Hypothalamus (tissue), 51 donors: ENCODE measurements at places on chromosomes 12 and 14.

DNA sequence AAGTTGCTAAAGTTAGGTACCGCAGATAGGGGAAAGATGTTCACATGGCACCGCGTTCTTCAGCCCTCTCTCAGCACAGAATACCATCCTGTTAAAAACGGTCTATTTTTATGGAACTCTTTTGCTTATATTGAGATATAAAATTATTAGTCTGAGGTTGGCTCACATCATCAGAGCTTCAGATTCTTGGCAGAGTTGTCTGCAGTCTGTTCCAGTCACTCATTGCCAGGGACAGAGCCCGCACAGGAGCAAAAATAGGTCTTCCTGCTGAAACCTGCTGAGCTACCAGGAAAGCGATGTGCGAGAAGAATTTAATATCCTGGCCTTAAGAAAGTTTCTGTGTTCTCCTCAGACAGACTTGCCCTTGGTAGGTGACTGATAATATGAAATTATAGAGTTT lies 249.8 kb downstream of the VRK1 start:
- no peak for DNase-seq

- no peak for DNase-seq
Observed at GRCh38 chr14:85531141-85531586, 1.2 kb downstream of the FLRT2 start.

GRCh38 chr12:119902084-119902509 lies 25.0 kb upstream of the CIT start:
- no peak for DNase-seq

- DNase-seq, result no peak
Observed at GRCh38 chr12:104304261-104305009, 896 bp downstream of the EID3 start.

DNA sequence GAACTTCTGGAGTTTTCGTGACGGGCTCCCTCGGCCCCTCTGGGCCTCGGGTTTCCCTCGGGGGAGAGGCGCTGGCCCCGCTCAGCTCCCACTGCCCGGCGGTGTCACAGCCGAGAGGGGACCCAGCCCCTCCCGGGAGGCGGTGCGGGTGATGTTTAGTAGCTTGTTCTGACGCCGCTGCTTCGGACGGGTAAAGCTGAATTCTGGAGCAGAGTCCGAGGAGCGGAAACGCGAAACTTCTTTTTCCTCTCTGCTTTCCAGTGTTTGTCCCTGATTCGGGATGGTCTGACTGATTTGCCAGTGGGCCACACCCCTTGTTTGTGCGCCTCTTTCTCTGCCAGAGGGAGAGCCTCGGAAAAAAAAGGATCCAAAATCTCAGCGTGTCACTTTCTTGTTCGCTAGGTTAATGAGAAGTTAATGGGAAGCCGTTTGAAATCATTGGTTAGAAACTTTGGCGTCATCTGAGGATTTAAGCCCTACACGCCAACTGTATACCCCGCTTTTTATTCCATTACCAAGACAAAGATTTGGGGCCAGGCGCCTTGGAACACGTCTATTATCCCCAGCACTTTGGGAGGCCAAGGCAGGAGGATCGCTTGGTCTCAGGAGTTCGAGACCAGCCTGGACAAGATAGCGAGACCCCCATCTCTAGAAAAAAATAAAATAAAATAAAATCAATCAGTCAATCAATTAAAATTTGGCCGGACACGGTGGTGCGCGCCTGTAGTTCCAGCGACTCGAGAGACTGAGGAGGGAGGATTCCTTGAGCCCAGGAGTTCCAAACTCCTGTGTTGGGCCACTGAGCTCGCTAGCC lies 756 bp downstream of the TULP3 start:
- peak; percentile 59 for DNase-seq

- DNase-seq, result no peak
Observed at GRCh38 chr12:3250034-3250433, 172.9 kb downstream of the TSPAN9 start.

- DNase-seq, result no peak
Observed at GRCh38 chr12:53709671-53710070, 17.6 kb downstream of the CALCOCO1 start.

DNA sequence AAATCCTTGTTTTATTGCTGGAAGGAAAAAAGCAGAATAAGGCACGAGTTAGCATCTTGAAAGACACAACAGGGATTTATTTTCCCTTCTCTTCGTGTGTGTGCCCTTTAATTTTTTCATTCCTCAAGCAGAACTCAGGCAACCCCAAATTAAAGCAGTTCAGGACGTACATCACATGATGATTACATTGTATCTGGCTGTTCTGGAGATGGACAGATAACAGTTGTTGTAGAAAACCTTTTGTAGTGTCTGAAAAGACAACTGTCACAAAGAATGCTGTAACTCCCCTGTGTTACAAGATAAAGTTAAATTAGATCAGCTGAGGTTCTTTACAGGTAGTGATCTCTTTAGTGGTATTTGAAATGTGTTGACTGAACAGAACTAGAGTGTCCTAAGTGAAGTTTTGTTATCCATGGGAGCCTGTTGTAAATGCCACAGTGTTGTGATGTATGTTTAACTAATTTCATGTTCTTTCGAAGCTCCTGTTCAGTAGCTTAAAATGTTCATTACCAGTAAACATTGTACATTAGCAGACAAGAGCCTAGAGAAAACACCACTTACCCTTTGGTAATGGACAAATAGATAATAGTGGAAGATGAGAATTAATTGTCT lies 58.5 kb downstream of the TMTC2 start:
- no peak for DNase-seq

DNA sequence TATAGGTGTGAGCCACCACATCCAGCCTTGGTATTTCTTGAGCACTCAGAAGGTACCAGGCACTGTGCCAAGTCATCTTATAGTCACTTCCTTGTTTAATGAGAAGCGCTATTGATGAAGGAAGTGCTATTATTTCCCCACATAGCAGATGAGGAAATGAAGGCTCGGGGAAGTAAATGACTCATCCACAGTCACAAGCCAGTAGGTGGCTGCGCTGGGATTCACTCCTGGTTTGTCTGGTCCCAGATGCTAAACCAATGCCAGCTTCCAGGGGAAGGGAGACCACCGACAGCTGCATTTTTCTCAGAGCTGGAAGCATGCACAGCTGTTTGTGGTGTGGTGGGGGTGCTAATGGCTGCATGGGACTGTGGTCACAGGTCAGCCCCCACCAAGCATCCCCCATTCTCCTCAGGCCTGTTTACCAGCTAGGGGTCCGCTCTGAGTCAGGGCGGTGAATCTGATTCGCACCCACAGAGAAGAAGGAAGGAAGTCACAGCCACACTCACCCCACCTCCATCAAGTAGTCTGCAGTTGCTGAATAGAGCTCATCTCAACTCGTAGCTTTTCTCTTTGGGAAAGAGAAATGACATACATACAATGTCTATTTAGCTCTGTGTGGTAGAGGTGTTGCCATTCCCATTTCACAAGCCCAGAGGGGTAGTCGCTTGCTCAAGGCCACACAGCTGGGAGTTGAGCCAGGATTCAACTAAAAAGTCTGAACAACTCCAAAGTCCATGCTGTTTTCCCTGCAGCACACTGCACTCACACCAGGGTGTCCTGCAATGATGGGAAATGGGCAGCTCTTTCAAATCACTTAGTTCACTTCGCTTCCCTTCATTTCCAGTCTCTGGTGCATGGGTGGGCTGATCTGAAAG lies 6.3 kb upstream of the LTBP2 start:
- DNase-seq, result no peak

DNA sequence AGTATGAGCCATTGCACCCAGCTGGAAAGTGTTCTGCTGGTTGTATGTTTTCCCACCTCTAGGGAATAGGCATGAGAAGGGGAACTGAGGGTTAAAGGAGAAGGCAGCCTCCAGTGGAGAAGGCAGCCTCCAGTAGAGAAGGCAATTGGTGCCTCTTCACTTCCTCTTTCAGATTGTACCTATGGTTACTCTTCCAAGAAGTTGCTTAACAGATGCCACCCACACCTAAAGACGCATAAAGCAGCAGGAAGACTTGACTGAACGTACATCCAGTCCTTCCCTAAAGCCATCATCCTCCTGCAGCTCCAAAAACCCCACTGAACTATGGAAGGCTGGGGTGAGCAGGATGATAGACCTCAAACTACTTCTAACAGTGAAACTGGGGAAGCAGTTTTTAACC lies 13.1 kb downstream of the DPF3 start:
- DNase-seq, result no peak

- DNase-seq, result peak; percentile 47
Observed at GRCh38 chr14:60561845-60562746, 53.1 kb downstream of the SIX6 start.

- DNase-seq, result no peak
Observed at GRCh38 chr14:44653641-44654040, 146.6 kb upstream of the FSCB start.

GRCh38 chr14:99812892-99813291 lies 19.7 kb downstream of the EML1 start:
- DNase-seq, result no peak

- no peak for DNase-seq
Observed at GRCh38 chr14:95849761-95850160, 26.9 kb upstream of the TUNAR start.

- DNase-seq, result no peak
Observed at GRCh38 chr14:59101476-59101875, 87.0 kb upstream of the DAAM1 start.

DNA sequence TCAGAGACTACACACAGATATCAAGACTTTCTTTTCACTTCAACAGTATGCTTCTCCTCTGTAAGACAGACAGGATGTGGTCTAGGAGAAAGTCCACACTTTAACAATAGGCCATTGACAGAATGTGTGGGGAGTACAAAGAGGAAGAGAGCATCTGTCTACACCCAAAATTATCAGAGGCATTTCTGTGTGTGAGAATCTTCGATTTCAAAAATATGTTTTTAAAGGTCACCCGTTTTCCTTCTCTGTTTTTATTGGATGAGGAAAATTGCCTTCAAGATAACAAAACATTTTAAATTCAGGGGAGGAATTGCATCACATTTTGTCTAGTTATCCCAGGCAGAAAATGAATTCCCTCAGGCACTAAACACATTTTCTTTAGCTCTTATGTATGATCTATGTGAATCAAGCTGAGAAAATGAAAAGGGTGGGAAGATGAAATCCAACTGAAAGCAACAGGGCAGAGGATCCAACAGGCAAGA lies 16.4 kb downstream of the NAV3 start:
- DNase-seq, result no peak

GRCh38 chr14:91367173-91368171 lies 50.1 kb downstream of the CCDC88C start:
- DNase-seq, result no peak

DNA sequence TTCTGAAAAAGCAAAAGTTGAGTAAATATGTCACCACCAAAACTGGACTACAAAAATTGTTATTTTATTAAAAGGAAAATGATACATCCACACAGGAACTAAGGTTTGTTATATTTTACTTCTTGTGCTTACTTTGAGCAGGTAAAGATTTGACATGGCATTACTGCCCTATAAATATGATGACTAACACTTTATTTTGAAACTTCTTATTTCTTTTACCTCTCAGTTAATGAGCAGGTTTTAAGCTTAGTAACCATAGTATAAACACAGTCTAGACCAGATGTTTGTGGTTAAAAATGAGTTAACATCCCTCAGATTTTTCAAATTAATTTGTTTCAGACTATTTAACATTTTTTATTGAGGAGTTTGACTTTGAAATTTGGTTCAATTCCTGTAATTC lies 862.5 kb upstream of the USP15 start:
- no peak for DNase-seq
